ENCODE measurements at places on chromosomes 6 and 20.

DNA sequence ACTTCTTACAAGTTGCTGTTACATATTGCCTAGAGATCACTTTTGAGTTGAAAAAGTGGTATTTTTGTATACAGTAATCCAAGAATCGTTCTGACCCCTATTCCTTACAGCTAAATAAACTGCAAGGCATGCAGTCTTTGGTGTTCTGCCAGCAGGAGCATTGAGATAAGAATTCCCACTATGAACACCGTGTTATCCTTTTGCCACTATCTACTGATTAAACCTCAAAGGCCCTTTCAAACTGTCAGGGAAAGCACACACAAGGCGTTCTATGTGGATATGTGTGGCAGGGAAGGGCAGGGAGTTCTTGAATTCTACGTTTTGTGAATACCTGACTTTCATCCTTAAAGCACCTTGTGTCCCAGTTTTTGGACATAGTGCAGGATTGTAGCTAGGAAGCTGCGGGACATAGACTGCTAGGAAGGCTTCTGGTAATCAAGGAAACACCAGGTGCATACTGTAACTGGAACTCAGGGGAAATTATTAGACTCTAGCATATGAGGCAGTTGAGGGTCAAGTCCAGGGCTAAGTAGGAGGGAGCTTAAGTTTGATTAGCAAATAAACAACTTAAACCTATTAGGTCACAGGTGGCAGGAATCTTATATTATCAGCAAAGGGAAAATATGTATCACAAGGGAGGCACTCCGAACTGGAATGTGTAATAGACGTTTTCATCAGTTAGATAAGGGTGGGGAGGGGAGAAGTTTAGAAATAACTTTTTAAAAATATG, 506.6 kb downstream of the RNF144B start:
- DNase-seq, result no peak

- no peak for DNase-seq
Measured at GRCh38 chr6:45832063-45832462, 183.6 kb downstream of the CLIC5 start.

DNA sequence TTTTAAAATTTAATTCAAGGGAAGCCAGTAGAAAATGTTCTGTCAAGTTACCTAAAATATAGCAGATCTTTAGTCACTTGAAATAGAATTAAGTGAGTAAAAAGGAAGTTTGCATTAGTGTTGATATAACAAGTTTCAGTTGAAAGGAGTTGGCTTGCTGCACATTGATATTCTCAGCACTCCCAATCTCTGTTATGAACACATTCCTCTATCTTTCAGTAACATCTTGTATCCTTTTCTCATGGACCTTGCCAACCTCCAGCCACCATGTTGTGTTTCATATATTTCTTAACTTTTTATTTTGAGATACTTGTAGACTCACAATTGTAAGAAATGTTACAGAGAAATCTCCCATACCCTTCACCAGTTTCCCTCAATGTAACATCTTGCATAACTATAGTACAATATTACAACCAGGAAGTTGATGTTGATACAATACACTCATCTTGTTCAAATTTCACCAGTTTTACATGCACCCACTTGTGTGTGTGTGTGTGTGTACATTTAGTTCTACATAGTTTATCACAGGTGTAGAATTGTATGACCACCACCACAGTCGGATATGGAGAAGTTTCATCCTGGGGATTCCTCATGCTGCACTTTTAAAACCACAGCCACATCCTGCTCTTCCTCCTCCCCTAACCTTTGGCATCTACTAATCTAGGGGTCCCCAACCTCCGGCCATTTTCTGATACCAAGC, 20.2 kb upstream of the PAQR8 start:
- DNase-seq, result no peak

DNA sequence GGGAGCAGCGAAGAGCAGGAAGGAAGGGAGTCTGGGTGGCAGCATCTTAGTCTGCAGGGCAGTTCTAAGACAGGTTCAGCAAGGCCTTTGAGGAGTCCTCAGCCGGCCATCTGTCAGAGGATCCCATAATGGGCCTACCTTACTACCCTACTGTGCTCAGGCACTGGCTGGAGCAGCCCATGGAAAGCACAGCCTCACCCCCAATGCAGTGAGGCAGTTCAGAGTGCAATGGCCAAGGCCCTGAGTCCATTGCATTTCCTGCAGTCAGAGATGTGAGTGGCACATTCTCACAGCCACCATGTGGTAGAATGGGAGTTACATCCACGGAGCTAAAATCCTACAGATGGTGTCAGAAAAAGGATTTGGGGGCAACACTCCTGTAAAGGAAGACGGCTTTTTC, 19.4 kb upstream of the OVOL2 start:
- no peak for DNase-seq

GRCh38 chr6:170012037-170012330, 260.6 kb downstream of the ERMARD start:
- no peak for DNase-seq

DNA sequence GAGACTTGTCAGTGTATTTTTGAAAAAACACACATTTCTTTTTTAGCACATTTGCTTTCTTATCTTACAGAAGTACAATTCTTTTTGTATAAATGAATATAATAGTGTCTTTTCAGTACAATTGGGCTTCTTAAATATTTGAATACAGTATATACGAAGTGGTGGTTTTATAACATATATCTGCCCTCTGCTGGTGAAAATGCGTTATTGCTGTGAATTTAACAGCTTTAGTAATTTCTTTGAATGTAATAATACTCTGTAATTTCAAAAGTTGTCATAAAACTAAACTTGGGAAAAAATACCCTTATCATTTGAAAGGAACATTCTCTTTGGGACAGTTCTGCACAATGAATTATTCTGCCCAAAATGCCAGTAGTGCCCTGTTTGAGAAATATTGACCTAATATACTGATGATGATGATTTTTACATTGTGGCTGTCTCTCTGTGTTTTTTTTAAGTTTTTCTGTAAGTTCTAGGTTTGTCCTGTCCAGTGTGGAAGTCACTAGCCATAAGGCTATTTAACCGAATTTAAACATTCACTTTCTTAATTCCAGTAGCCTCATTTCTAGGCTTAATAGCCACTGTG, 19.0 kb downstream of the SMAP1 start:
- peak; percentile 58 for DNase-seq

Measured in fibroblast of mammary gland (primary cell).